Left renal cortex interstitium (tissue), 4 donors: ENCODE measurements at places on chromosomes 1 and 21. TPM values are rescaled to one million over a fixed set of nuclear protein-coding genes. Genes with fewer than 3 reads are reported as not detected.

CLCC1 gene
- 36.7 TPM for polyA plus RNA-seq

- DNase-seq, result no peak
Measured at GRCh38 chr1:87291107-87291506, 37.6 kb upstream of the LMO4 start.

- no peak for DNase-seq
Measured at GRCh38 chr1:210905944-210906453, 227.9 kb downstream of the KCNH1 start.

- no peak for DNase-seq
Measured at GRCh38 chr1:230097370-230097769, 30.3 kb downstream of the GALNT2 start.

DNA sequence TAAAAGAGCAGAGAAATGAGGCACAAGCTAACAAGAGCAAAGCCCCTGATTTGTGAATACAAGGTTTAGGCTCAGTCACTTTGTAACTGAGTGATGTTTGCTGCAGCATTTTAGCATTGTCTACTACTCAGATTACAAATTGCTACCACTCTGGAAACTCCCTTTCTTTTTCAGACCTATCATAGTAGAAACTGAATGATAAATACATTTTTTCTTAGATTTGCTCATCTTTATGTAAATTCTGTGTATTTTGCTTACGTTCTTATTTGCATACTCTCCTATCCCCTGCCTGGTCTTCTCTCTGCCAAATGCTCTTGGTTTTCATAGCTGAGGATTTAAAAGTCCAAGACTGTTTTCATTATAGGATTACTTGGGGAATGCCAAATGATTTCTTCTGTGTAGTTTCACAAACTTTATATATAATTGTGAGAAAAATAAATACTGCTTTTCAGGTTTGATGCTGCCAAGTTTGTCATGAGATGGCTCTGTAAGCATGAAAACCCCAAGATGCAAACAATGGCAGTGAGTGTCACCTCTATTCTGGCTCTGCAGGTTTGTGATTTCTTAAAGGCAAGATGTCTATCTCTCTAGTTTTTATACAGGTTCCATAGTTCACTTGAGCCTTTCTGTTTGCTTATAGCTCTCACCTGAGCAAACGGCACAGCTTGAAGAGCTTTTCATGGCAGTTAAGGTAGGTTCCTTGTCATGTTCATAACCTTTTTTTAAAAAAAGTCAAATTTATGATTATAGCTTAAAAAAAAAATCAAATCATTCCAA lies 24.7 kb downstream of the ZYG11A start:
- no peak for DNase-seq

IFI16 gene
- polyA plus RNA-seq, result 66.2 TPM

SLC30A1 gene
- polyA plus RNA-seq, result 33.3 TPM

DNA sequence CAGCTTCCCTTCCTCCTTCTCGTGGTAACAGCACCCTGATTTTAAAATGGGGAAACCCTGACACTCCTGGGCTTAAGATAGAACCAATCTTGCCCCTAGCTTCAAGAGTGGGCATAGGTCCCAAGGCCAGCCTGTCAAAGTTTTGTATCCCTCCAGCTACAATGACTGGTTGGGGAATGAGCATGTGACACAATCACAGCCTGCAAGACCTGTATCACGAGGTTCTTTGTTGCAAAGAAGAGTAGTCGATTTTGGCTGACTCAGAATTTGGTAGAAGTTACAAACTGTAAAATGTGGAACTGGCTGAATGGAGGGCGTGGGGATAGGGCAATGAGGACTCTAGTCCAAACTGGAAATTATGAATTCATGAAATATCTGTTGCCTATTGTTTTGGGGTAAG lies 18.7 kb downstream of the CTSK start:
- no peak for DNase-seq

DNA sequence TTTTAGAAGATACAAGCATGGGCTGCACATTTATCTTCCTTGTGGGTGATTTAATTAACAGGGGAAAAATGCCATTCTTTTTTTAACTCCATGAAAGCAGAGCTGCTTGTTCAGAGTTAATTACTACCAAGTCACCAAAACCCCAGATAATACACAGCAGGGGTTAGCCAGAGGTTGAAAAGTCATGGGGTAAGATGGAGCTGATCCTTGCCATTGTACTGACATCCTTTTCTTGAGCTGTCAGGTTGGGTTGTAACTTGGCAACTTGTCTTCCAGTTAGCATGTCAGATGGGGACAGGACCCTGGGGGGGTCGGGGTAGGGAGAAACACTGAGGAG lies 257.2 kb upstream of the HOOK1 start:
- DNase-seq, result no peak

DNA sequence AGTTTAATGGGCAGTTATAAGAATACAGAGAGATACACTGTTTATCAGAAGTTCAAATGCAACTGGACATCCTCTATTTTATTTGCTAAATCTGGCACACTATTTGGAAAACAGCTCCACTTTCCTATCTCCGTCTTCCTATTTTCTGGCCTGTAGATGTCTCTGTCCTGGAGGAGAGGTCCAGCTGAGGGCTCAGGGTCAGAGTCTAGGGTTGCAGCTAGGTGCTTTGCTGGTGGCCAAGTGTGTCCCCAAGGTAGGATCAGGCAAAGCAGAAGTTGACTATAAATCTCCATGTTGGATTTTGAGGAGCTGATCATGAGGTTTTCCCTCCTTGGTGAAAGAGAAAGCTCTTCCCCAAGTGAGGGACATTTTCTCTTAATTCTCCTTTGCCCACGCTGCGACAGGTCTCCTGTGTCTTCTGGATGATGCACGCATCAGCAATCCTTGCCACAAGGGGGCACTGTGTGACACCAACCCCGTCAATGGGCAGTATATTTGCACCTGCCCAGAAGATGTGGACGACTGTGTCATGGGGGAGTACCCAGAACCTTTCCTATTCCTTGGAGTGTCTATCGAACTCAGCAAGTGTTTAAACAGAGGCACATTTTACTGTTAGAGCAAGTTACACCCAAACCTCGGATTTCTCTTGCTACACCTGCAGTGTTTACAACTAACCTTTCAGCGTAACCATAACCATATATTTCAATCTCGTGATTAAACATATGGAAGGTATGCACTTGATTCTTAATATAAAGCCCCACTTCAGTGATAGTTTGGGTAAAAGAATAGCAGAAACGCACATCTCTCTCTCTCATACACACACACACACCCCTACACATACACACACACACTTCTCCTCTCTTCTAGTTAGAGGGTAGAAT lies 10.2 kb downstream of the ADAM30 start:
- no peak for DNase-seq

DNA sequence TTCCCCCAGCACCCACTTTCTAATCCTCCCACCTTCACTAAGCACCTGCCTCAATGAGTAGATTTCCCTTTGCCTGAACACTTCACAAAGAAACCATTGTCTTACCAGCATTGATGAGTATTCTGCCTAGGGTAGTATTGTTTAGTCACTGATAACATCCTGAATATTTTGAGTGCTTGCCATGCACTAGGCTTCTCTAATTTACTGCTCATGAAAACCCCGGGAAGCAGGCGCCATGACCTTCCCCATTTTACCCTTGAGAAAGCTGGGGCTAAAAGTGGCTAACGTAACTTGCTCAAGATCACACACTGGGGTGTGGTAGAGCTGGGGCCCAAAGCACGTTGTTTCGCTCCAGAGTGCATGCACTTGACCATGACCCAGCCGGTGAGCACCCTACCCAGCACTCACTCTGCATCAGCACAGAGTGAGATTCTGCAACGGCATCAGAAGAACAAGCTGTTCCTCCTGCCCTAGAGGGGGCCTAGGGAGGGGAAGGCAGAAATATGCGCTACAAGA lies 10.6 kb upstream of the F3 start:
- DNase-seq, result no peak

- DNase-seq, result no peak
Measured at GRCh38 chr1:47984175-47984789, 12.9 kb downstream of the TRABD2B start.

DNA sequence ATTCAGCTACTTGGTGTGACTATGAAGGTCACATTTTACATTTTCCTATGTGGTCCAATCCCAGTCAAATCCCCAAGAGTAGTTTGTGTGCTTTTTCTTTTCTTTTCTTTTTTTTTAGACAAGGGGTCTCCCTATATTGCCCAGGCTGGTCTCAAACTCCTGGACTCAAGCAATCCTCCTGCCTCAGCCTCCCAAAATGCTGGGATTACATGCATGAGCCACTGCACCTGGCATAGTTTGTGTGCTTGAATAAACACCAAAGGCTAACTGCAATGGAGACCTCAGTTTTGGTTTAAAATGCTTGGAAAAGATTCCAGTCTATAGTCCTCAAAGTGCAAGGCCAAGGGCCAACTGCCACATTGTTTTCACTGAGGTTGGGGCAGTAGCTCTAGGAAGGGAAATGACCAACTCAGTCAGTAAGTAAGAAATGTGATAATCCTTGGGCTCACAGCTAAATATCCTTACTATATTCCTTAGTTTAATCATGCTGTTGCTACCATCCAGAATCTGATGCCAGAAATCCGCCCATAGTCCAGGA lies 38.6 kb downstream of the EIF2B3 start:
- no peak for DNase-seq

PHC2 gene
- 113 TPM for polyA plus RNA-seq

DNA sequence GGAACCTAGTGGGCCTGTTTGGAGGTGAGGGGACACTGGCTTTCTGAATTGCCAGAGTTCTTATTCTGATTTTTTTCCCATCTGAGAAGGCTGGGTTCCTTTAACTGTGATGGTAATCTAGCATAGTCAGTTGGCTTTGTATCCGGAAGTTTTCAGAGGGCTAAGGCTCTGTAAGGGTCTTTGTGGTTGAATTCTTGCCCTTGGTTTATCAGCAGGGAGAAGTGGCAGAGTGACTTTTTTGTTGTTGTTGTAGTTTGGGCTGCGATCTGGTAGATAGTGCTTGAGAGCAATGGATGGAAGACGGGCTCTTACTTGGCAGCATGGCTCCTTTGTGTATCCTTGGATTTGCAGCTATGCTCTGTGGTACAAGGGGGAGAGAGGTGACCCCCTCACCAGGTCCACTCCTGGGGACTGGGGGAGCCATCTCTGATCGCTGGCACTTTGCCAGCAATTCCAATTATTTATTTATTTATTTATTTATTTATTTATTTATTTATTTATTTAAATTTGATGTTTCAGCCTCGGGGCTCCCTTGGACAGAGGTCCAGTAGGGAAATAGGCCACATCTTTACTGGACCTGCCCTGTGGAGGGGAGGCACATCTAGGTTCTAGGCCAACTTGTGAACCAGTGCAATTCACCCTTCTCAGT lies 18.5 kb downstream of the TCP10L start:
- no peak for DNase-seq

DNA sequence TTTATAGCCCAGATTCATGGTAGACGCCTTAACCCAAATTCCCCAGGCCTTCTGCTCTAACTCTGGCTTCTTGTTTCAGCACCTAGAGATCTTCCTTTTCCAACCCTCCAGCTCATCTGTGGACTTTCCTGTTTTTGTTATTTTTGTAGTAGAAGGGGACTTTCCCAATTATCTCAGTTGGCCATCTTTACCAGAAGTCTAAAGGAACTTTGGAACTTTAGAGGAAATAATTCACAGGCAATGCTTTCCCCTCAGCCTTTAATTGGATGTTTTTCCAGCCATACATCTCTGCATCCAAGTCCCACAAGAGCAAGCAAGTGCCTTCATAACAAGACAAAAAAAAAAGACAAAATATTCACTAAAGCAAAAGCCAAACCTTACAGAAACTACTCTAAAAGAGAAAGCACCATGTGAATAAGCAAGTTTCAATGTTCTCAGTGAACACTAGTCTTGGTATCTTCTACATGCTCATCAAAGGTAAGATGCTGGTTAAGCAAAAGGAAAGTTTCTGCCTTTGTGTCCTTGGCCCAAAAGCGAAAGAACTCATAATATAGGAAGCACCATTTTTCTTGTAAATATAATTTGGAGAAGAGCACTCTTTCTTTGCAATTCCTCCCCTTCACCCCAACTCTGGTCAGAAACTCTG lies 377.3 kb downstream of the SETD4 start:
- DNase-seq, result no peak

CD84 gene
- 0.94 TPM for polyA plus RNA-seq

GRCh38 chr1:222896630-222897526 lies 82.0 kb downstream of the DISP1 start:
- no peak for DNase-seq

DNA sequence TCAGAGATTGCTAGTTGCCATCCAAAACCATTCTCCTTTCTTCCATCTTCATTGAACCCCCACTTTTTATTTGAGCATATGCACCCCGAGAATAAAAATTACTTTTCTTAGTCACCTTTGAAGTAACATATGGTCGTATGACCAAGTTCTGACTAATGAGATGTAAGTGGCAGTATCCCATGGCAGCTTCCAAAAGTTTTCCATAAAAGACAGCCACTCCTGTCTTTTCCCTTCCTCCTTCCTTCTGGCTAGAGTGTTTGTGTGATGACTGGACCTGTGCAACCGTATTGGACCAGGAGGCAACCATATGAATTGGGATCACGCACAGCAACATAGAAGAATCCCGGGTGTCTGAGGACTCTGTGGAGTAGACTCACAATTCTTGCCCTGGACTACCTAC lies 41.1 kb upstream of the CCSAP start:
- DNase-seq, result no peak

DNA sequence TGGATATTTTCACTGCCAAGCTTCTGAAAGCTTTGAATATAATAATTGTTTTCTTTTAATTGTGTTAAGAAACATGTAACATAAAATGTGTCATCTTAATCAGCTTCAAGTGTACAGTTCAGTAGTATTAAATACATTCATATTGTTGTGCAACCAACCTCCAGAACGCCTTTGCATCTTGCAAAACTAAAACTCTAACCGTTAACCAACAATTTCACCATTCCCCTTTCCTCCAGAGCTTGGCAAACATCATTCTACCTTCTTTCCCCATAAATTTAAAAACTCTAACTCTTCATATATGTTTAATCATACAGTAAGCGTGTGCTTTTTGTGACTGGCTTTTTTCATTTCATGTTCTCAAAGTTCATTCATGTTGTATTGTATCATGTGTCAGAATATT lies 2.1 kb downstream of the MNDA start:
- DNase-seq, result no peak

DNA sequence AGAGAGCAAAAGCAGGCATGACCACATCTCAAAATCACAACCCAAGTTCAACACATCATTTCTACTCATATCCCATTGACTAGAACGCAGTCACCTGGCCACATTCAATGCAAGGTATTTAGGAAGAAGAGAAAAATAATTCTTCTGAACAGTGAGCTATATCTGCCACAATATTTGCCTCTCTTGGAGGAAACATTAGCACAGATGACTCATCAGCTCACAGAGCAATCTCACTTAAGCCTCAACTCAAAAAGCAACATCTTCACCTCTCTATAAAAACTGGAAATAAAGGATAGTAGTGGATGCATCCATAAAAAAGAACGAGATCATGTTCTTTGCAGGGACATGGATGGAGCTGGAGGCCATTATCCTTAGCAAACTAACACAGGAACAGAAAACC lies 143.9 kb upstream of the FMN2 start:
- DNase-seq, result no peak

DNA sequence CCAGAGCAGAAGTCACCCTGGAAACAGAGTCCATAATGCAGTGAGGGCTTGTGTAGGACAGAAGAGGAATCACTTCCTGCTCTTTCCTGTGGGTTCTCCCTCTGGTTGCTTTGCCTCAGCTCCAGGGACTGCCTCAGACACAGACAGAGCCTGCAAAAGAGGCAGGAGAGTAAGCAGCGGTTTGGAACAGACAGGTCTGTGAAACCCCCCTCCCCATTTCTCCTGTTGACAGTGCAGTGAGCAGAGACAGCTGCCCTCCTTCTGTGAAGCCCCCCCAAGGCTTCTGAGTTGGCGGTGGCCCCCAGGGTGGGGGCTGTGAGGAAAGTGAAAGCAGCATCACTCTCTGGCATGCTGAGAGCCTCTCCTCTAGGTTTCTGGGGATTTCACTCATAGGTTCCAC lies 53.0 kb downstream of the MAB21L3 start:
- no peak for DNase-seq
